ENCODE measurements at places on chromosomes 5 and 9.

DNA sequence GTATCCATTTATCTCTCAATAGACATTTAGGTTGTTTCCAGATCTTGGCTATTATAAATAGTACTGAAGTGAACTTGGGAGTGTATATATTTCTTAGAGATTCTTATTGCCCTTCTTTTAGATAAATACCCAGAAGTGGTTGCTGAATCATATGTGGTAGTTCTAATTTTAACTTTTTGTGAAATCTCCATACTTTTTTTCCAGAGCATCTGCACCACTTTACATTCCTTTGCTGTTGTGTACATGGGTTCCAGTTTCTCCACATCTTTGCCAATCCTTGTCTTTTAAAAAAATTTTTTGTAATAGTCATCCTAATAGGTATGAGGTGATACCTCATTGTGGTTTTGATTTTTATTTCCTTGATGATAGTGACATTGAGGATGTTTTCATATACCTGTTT, 303.7 kb downstream of the CCDC171 start:
- peak; percentile 81 for DNase-seq

DNA sequence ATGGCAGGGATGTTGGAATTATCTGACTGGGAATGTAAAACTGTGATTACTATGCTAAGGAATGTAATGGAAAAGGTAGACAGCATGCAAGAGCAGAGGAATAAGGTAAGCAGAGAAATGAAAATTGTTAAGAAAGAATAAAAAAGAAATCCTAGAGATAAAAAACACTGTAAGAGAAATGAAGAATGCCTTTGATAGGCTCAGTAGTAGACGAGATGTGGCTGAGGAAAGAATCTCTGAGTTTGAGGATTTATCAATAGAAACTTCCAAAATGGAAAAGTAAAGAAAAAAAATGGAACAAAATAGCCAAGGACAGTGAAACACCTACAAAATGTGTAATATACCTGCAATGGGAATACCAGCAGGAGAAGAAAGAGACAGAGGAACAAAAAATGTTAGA, 468.5 kb upstream of the PIK3R1 start:
- no peak for DNase-seq

- no peak for DNase-seq
These were observed 398.0 kb downstream of the PSAT1 start for GRCh38 chr9:78694974-78695373.

DNA sequence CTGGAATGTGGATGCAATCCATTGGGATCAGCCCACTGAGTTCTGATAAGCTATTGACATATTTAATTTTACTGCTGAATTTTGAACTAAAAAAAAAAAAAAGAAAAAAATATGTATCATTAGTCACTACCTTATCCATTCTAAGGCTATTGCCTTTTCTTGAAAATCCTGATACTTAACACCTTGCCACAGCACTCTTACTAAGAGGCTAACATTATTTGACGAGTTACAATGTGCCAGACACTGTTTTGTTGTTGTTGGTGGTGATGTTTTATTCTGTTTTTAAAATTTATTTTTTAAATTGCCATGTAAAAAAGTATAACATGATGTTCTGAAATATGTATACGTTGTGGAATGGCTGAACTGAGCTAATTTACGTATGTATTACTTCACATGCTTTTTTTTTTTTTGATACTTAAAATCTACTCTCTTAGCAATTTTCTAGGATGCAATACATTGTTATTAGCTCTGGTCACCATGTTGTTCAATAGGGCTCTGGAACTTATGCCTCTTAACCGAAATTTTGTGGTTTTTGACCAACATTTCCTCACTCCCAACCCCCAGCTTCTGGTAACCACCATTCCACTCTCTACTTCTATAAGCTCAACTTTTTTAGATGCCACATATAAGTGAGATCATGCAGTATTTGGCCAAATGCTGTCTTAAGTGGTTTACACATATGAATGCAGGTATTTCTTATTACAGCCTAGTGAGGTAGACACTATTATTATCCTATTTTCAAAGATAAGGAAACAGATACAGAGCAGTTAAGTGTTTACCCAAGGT, 134.8 kb upstream of the PCA3 start:
- DNase-seq: no peak

- DNase-seq: peak; percentile 53
These were observed 1.2 kb downstream of the JMY start for GRCh38 chr5:79236970-79237739.

- DNase-seq: no peak
These were observed 6.5 kb downstream of the CTNND2 start for GRCh38 chr5:11897781-11898180.

DNA sequence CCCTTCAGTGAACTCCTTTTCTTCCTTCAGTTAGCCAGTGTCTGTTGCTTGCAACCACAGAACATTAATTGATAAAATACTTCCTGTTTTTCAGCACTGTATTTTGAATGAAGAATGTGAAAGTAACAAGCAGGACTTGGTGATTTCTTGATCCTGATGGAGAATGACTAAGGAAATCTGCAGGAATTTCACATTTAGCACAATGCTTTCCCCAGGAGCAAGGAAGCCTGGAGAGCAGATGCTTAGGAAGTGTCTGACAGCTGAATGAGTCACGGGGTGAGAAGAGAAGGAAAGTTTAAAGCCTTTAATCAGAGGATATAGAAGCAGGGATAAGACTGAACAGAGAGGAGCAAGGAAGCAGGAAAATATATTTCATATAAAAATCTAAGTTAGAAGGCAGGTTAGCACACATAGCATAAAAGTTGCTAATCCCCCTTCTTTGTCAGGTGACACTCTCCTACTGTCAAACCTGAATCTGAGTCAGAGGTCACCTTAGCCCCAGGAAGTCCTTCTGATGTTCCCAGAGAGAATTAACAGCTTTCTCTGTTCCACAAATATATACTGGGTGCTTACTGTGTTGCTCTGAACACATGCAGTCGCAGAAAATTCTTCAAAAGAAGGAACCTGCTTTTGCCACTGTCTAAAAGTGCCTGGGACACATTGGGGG, 59.7 kb downstream of the GNA14 start:
- peak; percentile 88 for DNase-seq

GRCh38 chr9:123115146-123115913, 81.9 kb downstream of the GPR21 start:
- DNase-seq: no peak

DNA sequence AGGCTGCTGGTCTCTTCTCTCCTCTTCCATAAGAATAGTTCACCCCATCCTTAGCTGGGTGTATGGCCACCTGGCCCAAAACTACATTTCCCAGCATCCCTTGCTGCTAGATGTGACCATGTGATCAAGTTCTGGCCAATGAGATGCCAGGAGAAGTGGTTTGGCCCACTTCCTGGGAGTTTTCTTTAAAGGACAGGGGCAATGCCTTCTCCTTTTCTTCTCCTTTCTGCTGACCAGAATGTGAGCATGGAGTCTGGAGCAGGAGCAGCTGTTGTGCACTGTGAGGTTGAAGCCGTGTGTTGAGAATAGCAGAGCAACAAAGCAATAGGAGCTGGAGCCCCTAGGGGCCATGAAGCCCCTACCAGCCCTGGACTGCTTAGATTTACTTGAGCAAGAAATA, 36.8 kb downstream of the C9orf50 start:
- DNase-seq: peak; percentile 89

DNA sequence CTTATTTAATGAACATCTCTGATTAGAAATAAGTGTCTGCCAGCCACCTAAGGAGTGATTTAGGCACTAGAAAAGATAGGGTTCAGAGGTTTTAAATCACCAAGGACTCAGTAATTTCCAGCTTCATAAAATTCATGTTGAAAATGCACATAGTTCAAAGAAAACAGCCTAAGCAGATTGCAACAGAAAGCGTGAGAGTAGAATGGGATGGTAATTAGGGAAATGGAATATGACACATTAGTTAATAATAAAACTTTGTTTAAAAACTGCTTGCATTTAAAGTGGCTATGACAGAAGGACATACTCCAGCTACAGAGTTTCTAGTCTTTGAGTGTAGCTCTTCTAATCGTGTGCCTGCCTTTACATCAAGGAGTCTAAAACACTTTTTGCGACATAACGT, 490.8 kb downstream of the TLE4 start:
- DNase-seq: peak; percentile 4

DNA sequence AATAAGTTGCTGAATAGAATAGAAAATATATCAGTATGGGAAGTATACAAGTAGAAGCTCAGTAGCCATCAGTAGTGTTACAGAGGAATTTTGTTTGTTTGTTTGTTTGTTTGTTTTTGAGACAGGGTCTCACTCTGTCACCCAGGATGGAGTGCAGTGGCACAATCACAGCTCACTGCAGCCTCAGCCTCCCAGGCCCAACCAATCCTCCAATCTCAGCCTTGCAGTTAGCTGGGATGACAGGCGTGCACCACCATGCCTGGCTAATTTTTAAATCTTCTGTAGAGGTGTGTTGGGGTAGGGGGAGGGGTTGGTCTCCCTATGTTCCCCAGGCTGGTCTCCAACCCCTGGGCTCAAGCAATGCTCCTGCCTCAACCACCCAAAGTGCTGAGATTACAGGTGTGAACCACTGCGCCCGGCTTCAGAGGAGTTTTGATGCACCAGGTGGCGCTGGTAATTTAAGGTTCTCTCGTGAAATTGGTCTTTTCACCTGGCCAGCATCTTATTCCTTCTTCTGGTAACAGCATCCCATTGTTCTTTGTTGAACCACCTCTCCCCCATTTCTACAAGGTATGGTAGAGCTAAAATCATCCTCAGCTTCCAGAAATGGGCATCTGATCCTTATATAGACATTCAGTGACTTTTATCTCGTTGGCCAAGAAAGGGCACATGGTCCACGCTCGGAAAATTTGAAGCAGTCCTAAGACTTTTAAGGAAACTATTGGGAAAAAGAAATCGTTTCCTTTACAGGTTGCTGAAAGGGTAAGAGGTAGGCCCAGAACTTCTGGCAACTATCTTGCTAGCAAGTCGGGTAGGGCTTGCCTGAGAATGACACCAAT, 157.1 kb downstream of the ARRDC3 start:
- no peak for DNase-seq

- DNase-seq: no peak
These were observed 526.0 kb upstream of the TRPC7 start for GRCh38 chr5:136891175-136891972.

- no peak for DNase-seq
These were observed 53.5 kb upstream of the ABL1 start for GRCh38 chr9:130781569-130781968.

- no peak for DNase-seq
These were observed 29.7 kb downstream of the PWWP2A start for GRCh38 chr5:160089531-160089930.

- DNase-seq: peak; percentile 43
These were observed 108.5 kb downstream of the NFIB start for GRCh38 chr9:14205463-14205862.

GRCh38 chr5:55042886-55043285, 18.8 kb downstream of the GZMK start:
- no peak for DNase-seq

GRCh38 chr9:81610740-81611107, 78.6 kb downstream of the TLE1 start:
- no peak for DNase-seq

DNA sequence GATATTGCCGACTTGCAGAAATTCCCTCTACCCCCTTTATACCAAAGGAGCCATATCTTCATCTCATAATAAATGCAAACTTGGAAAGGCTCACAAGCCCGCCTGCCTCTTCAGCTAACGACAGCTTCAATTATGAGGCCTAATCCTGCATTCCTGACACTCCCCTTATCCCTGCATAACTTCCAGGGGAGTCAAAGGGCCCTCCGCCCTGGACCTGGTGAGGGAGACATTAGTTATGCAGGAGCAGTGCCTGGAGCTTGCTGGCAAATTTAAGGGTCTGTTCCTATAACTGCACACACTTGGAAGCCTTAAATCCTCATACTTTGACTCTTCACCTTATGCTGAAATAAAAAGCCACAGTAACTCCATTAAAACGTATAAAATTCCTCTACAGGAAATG, 617.9 kb downstream of the BNC2 start:
- DNase-seq: peak; percentile 46

DNA sequence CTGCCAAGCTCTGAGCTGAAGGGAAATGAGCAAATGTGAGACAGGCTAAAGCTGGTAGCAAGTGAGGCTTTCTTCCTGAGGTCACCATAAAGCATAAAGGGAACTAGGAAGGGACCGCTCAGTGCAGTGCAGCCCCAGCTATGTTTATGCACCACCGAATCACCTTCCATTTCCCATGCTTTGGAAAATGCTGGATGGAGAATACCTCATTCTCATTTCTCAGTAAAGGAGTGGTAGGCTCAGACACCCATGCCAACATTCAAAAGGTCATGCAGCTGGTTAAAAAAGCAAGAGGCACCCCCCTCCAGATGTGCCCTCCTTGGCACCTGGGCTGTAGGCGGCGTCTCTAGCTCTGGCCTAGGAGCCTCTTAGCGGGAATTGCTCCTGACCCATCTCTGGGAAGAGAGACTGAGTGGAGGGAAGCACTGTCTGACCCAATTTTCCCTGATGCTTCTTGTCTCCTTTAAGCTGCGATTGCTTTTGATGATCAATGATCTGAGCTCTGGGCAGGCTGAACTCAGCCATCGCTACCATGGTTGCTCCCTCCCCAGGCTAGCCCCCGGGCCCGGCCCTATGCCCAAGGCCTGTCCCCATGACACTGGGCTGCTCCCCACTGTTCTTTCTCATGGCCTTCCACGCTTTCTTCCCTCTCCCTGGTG, 58.7 kb downstream of the ZNF354C start:
- DNase-seq: no peak

DNA sequence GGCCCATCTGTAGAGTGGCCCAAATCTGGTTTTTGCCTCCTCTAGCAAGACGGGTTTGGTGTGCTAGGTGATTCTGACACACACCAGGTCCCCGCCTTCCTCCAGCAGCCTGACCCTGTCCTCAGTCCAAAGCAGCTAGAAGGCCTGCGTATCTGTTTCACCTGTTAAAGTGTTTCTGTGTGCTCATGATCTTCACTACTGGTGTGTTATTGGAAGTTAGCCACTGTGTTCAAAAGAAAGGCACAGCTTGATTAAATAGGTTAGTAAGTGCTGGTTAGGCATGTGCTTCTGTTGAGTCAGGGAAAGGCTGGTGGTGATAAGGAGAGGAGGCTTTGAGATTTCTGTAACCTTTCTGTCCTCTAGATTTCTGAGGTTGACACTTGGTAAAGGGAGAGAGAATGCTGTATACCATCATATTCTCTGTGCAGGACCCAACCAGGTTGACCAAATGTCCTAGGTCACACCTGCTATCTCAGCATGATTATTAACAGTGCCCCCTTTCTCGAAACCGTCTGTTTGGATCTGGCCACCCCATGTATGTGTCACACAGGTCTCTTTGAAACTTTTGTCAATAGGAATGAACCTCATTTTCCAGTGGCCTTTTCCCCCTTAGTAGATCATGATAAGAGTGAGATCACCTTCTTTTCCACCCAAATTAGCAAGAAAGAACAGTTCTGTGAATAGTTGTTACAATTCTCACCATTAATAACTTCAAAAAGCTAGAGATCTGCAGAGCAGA, 58.8 kb downstream of the ARHGAP26 start:
- no peak for DNase-seq

DNA sequence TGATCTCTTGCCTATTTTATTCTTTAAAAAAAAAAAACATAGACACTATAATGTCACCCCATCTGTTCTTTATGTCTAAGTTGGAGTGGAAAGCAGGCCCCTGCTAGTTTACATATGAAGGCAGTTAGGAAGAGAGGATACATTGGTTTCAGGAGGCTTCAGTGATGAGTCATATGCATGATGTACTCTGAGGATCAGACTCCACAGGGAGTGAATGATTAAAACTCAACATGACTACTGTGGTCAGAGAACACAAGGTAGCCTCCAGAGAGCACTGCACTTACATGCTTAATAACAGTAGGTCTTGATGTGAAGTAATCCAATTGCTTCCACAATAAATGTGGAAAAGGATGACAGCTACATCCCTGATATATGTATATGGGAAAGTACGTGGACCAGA, 22.7 kb upstream of the FSTL4 start:
- DNase-seq: peak; percentile 57

- peak; percentile 68 for DNase-seq
These were observed 3.4 kb downstream of the TLR4 start for GRCh38 chr9:117707561-117707960.

GRCh38 chr5:7802855-7803254, 48.1 kb downstream of the CFAP90 start:
- DNase-seq: no peak
